ENCODE measurements at places on chromosomes 7 and 10. TPM values are rescaled to one million over a fixed set of nuclear protein-coding genes. Genes with fewer than 3 reads are reported as not detected.

DNA sequence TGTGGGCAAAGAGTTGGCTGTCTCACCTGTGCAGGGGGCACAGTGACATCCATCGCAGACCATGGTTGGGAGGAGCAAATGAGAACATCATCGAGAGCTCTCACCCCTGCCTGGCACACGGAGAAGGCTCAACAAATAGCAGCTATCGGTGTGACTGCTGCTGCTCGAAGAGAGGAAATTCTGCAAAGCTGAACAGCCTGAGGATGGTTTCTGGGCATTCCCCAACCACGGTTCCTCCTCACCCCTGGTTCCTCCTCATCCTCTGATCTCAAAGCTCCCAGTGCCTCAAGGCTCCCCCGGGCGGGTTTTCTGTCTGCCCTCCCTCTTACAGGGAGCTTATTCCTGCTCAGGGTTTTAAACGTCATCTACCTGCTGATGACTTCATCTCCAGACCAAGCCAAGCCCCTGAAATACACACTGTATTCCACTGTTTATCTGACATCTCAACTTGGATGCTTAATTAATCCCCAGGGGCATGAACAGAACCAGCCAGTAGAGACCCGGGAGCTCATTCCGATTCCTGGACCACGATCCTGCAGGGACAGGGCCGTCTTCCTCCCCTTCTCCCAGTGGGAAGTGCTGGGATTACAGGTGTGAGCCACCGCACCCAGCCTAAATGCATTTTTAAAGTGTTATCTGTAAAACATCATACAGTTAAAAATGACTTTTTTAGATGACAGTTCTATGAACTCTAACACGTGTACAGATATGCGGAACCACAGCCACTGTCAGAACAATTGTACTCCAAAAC, 19.5 kb upstream of the NOM1 start:
- no peaks in the 10 kb centered on the region for H3K4me1 ChIP-seq
- H3K36me3 ChIP-seq: no peaks in the 10 kb centered on the region
- no peaks in the 10 kb centered on the region for H3K27me3 ChIP-seq
- no peak overlapping the region for H3K4me3 ChIP-seq
- no peak overlapping the region for H3K27ac ChIP-seq

DNA sequence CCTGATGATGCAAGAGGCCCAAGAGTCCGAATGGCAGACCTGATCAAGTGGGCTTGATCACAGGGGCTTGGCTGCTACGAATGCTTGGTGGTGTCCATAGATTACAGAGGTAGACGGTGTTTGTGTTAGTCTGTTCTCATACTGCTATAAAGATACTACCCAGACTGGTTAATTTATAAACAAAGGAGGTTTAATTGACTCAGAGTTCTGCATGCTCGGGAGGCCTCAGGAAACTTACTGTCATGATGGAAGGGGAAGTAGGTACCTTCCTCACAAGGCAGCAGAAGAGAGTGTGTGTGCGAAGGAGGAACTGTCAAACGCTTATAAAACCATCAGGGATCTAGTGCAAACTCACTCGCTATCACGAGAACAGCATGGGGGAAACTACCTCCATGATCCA, 268.9 kb upstream of the KLF6 start:
- peak; percentile 38 for DNase-seq
- H3K4me3 ChIP-seq: no peak overlapping the region
- no peak overlapping the region for H3K27ac ChIP-seq
- H3K36me3 ChIP-seq: no peaks in the 10 kb centered on the region
- H3K27me3 ChIP-seq: no peaks in the 10 kb centered on the region

- no peak overlapping the region for H3K4me3 ChIP-seq
- H3K36me3 ChIP-seq: no peaks in the 10 kb centered on the region
- H3K27me3 ChIP-seq: no peaks in the 10 kb centered on the region
- no peak overlapping the region for H3K27ac ChIP-seq
- DNase-seq: no peak
Measured at GRCh38 chr7:121940918-121941317, 68.0 kb downstream of the PTPRZ1 start.

DNA sequence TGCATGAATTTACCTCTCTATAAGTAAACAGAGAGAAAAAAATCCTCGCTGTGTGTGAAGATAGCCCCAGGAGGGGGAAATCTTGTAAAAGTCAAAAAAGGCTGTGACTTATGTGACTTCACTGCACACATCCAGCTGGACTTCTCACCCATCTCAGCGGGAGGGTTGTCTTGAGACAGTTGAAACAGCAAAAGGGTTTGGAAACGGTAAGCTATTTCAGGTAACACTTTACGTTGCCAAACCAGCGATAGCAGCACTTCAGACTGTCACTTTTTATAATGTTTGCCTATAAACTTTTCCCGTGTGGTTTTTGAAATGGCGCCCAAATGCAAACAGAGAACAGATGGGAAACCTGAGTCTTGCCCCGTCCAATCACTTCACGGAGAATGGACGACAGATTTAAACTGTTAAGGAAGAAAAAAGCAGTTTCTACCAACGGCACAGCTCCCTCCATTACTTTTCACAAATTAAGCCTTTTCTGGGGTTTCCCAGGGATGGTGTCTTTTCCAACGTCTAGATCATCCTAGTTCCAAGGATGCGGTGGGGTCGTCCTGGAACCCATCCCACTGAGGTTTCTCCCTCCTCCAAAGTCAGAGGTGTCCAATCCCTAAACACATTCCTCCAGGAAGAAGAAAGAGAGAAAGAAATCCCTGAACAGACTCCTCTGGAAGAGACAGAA, 25.2 kb downstream of the FGFR2 start:
- H3K36me3 ChIP-seq: no peaks in the 10 kb centered on the region
- no peaks in the 10 kb centered on the region for H3K4me1 ChIP-seq
- H3K4me3 ChIP-seq: no peak overlapping the region
- H3K27ac ChIP-seq: no peak overlapping the region

DNA sequence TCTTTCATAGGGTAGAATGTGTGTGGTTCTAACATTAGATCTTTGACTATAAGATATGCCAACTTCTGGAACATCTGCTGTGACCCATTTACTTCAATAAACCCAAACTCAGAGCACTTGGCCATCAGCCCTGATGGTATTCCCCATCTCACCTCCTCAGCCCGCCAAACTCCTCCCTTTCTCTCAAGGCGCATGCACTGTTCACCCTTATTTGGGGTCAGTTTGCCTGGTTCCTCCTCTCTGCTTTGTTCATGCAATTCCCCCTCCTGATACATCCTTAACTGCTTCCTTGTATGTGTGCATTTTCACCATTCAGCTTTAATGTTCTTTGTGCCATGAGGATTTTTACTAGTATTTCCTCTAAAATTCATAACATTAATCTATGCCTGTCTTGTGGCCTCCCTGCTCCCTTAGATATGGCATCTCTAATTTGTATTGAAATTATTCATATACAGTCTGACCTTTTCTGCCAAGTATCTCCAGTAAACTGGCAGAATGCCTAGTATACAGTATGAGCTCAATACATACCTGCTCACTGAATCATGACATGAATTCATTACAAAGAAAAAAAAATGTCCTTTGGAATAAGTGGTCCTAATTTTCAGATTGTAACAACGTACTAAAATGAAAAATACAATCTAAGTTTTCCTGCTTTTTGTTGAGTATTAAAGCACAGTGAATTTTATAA, 336.8 kb upstream of the IGFBP3 start:
- H3K36me3 ChIP-seq: no peaks in the 10 kb centered on the region
- no peak overlapping the region for H3K27ac ChIP-seq
- DNase-seq: no peak
- no peak overlapping the region for H3K4me3 ChIP-seq
- peaks cover 5% of the 10 kb centered on the region for H3K4me1 ChIP-seq
- H3K27me3 ChIP-seq: no peaks in the 10 kb centered on the region

- H3K36me3 ChIP-seq: no peaks in the 10 kb centered on the region
- DNase-seq: no peak
- H3K27me3 ChIP-seq: no peaks in the 10 kb centered on the region
- H3K27ac ChIP-seq: no peak overlapping the region
Measured at GRCh38 chr7:54833001-54833467, 74.0 kb upstream of the SEC61G start.

DNA sequence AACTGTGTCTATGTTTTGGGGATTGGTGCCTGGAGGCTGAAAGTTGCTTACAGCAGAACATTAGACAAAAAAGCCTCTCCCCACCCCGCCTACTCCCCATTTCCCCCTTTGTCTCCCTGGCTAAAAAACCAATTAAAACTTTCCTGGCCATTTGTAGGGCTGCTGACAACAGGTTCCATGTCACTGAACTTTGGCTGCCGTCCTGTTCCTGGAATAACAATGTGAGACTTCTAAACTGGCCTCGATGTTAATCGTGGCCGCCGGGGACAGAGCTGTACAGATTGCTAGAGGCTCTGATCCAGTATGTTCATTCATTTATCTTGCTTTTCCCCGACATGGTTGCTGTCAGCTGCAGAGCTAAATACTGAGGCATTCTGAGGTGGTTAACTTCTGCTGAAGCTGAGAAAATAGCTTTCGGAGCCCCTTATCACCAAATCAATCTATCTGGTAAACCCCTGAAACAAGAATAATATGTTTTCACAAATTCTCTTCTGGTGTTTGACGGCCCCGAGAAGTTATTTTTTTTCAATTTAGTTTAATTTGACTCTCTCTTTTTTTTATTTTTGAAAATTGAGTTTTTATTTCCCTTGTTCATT, 271.6 kb downstream of the GFRA1 start:
- H3K27ac ChIP-seq: no peak overlapping the region
- H3K27me3 ChIP-seq: no peaks in the 10 kb centered on the region
- H3K36me3 ChIP-seq: no peaks in the 10 kb centered on the region

- H3K36me3 ChIP-seq: peaks cover 8% of the 10 kb centered on the region
- no peak overlapping the region for H3K4me3 ChIP-seq
- no peaks in the 10 kb centered on the region for H3K27me3 ChIP-seq
- no peak overlapping the region for H3K27ac ChIP-seq
- no peak for DNase-seq
Measured at GRCh38 chr10:62073429-62073828, 171.9 kb downstream of the ARID5B start.

- H3K27ac ChIP-seq: no peak overlapping the region
- no peaks in the 10 kb centered on the region for H3K36me3 ChIP-seq
- H3K27me3 ChIP-seq: no peaks in the 10 kb centered on the region
- peaks cover 3% of the 10 kb centered on the region for H3K4me1 ChIP-seq
Measured at GRCh38 chr7:11237742-11238141, 264.1 kb downstream of the PHF14 start.

GRCh38 chr10:103833731-103834365, 21.5 kb downstream of the SH3PXD2A start:
- peaks cover 38% of the 10 kb centered on the region for H3K4me1 ChIP-seq
- no peak overlapping the region for H3K4me3 ChIP-seq
- DNase-seq: no peak
- no peaks in the 10 kb centered on the region for H3K27me3 ChIP-seq

- peaks cover 57% of the 10 kb centered on the region for H3K4me1 ChIP-seq
- H3K27ac ChIP-seq: peak overlapping the region; percentile 32
- no peaks in the 10 kb centered on the region for H3K36me3 ChIP-seq
Measured at GRCh38 chr10:110859206-110859972, 12.3 kb upstream of the PDCD4 start.

- H3K36me3 ChIP-seq: no peaks in the 10 kb centered on the region
- no peaks in the 10 kb centered on the region for H3K27me3 ChIP-seq
- H3K4me3 ChIP-seq: no peak overlapping the region
- DNase-seq: no peak
- H3K27ac ChIP-seq: no peak overlapping the region
- H3K4me1 ChIP-seq: peaks cover 5% of the 10 kb centered on the region
Measured at GRCh38 chr10:31100115-31100601, 68.5 kb upstream of the ZNF438 start.

- no peak overlapping the region for H3K4me3 ChIP-seq
- no peaks in the 10 kb centered on the region for H3K27me3 ChIP-seq
- H3K4me1 ChIP-seq: no peaks in the 10 kb centered on the region
- H3K36me3 ChIP-seq: peaks cover 4% of the 10 kb centered on the region
Measured at GRCh38 chr10:50310560-50311174, 59.4 kb upstream of the ASAH2 start.

A1CF gene
- total RNA-seq: not detected

EIF5AL1 gene
- total RNA-seq: 0.20 TPM

C10orf90 gene
- not detected for total RNA-seq

SERPINE1 gene
- 19.2 TPM for total RNA-seq

RBM17 gene
- total RNA-seq: 67.6 TPM

GIMAP1 gene
- total RNA-seq: 8.4 TPM

SPDYE5 gene
- not detected for total RNA-seq

RBP3 gene
- not detected for total RNA-seq

NKX2-3 gene
- not detected for total RNA-seq

PTN gene
- 3.1 TPM for total RNA-seq

Data from upper lobe of left lung (tissue), 6 donors.